ENCODE measurements at places on chromosomes 11 and 22.

GRCh38 chr22:33866511-33866910 lies 53.8 kb downstream of the LARGE1 start:
- no peak for DNase-seq

- no peak for DNase-seq
Observed at GRCh38 chr11:112310848-112311247, 50.2 kb upstream of the PLET1 start.

- DNase-seq = no peak
Observed at GRCh38 chr22:43044290-43044712, 29.4 kb upstream of the PACSIN2 start.

DNA sequence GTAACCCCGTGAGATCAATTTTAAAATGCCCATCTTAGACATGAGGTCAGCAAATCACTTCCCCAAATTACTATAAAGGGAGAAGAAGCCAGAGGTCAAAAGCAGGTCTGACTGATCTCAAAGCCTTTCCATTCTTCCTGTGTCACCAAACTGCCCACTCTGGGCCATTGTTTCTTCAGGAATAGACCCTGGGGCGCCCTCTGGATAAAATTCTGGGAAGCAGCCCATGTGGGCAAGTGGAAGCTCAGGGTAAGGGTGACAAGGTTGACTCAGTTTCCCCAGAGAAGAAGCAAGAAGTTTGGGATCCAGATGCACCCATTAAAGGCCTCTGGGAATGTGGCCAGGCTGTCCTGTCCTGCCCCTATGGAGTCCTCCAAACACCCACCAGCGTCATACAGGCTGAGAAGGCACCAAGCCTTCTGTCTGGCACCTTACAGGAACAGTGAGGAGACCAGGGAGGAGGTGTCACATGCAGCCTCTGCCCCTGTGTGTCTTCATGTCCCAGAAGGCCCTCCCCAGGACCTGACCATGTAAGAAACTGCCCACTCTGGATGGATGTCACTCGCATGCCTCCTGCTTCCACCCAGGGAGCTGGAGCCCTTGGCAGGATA lies 50.1 kb downstream of the CHST1 start:
- DNase-seq = no peak

DNA sequence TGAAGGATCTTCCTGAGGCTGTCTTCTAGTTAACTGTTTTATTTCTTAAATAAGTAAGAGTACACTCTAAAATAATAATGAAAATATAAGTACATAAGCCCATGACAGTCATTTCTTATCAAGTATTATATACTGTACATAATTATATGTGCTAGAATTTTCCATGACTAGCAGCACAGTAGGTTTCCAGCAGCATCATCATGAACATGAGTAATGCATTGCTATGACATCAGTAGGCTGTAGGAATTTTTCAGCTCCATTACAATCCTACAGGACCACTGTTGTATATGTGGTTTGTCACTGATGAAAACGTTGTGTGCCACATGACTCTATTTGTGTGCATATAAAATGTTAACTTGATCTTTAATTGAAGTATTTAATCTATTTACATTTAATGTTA lies 22.0 kb downstream of the ZNF202 start:
- no peak for DNase-seq

DNA sequence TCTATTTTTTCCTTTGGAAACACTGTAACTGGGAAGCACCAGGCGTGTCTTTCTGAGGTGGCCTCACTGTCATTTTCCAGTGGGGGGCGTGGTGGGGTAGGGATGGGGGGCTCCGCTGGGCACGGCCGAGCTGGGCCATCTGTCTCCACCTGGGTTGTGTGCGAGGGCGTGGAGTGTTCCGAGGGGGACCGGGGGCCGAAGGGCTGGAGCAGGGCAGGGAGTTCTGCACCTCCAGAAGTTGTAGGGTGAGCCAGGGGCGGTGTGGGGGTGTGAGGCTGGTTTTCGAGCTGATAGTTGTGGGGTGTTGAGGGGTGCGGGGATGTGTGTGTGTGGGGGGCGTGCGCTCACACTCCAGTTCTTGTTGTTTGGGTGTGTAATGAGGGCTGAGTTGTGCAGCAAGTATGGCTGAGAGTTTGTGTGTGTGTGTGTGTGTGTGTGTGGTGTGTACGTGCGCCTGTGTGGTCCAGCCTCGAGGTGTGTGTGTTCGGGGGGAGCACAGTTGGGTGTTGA lies 10.8 kb downstream of the YPEL4 start:
- DNase-seq = no peak

DNA sequence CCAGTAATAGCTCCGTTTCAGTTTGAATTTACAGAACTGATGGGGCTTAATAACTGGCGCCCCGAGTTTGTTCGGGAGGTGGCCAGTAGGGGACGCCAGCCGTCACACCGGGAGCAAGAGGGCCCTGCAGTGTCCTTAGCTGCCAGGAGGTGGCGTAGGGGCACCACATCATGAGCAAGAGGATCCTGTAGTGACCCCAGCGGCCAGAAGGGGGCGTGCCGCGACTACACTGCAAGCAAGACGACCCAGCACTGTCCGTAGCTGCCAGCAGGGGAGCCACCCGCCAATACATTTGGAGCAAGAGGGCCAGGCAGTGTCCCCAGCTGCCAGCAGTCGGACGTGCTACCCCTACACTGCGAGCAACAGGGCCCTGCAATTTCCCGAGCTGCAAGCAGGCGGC lies 663.7 kb upstream of the B3GAT1 start:
- DNase-seq = peak; percentile 38

- no peak for DNase-seq
Observed at GRCh38 chr11:87443707-87444106, 406.0 kb downstream of the TMEM135 start.

DNA sequence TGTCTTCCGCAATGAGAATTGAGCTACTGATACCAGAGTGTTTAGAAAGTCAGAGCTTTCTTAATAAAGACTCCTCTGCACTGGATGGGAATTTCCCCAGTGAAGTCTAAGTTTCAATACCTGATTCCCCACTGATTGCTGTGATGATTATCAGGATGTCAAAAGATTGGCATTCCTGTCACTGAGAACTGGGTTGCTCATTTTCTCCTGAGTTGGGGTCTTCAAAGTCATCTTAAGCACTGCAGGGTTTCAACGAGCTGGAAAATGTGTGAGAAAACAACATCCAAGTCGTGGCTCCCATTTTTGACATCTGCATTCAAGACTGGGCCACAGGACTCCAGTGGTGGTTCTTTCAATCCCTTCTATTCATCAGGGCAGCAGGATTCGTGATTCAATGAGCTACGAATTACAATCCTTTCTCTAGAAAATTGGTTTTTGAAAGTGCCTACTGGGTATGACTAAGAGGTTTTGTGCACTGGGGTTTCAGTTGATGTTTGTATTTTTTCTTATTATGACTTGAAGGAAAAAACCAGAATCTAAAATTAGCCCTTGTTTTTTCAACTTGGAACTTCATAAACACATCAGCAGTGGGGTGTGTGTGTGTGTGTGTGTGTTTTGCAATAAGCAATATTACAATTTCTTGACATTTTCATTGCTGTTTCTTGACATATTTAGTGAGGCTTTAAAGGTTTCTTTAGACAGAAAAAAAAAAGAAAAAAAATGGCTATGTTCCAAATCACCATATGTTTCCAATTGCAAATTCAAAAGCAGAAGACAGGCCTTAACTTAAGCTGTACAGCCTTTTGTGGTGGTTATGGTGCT lies 233.0 kb downstream of the FAM76B start:
- DNase-seq = no peak

DNA sequence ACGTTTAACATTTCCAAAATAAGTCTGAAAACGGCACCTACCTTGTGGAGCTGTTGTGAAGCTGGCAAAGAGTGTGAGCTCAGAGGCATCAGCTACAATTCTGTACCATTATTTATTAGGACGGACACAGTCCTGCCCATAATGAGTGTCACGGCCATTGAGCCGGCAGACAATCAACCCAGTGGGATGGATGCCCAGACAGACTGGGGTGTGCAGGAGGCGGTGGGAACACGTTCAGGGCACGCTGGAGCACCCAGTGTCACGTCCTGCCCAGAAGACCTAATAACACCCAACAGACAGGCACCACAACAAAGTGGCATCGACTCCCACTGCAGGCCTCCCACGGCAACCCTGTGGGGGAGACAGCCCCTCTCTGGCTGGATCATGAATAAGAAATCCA lies 34.5 kb downstream of the TPST2 start:
- DNase-seq = no peak

- no peak for DNase-seq
Observed at GRCh38 chr11:10719616-10720015, 26.1 kb upstream of the IRAG1 start.

DNA sequence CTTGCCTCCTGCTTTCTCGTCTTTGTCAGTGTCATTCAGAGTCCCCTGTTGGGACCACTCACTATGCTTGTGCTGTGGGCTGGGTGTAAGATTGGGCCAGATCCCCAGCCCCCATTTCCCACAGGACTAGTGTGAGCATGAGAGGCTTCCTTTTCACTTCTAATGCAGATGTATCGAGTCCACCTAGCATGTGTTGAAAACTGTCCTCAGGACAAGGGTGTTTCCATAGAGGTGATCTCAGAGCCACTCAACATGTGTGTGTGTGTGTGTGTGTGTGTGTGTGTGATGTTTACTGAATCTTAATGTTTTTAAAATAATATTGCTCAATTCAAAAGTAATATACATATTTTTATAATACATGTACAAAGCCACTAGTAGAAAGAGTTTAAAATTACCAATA lies 11.4 kb upstream of the CD44 start:
- no peak for DNase-seq

DNA sequence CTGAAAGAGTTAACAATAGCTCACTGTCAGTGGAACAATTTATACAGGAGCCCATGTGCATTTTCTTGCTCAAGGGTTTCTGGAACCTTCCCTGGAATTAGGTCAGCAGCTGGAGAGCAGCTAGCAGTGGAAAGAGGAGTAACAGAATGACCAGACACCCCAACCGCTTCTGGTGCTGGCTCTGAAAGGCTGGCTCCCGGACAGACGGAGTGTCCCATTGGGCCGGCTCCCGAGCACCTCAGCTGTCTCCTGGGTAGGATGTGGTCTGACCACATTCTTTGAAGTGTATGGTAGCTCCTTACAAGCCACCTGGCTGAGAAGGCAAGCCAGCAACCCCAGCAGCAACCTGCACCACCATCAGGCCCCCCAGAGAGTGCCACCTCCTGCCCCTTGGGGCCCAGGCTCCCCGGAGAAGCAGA lies 44.7 kb downstream of the ABTB2 start:
- no peak for DNase-seq

GRCh38 chr11:129974237-129974636 lies 28.4 kb downstream of the PRDM10 start:
- DNase-seq = no peak

DNA sequence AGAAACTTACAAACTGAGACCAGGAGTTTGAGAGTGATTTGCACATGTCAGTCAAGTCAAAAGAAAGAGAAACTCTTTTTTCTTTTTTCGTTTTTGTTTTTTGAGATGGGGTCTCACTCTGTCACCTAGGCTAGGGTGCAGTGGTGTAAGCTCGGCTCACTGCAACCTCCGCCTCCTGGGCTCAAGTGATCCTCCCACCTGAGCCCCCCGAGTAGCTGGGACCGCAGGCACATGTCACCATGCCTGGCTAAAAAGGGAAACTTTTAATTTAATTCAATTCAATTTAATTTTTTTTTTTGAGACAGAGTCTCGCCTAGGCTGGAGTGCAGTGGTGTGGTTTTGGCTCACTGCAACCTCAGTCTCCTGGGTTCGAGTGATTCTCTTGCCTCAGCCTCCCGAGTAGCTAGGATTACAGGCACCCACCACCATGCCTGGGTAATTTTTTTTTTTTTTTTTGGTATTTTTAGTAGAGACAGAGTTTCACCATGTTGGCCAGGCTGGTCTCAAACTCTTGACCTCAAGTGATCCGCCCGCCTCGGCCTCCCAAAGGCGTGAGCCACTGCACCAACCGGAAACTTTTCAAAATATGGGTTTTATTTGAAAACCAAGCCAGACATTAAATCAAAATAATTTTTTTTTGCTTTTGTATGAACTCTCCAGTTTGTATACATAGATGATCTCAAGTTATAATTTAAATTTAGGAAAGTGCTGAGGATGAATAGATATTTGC lies 9.9 kb downstream of the UCP3 start:
- no peak for DNase-seq

GRCh38 chr22:48631288-48631863 lies 1196.3 kb downstream of the BRD1 start:
- DNase-seq = no peak

- DNase-seq = no peak
Observed at GRCh38 chr11:19727246-19727645, 14.6 kb downstream of the NAV2 start.

- no peak for DNase-seq
Observed at GRCh38 chr11:71304491-71304890, 52.1 kb upstream of the SHANK2 start.

- DNase-seq = no peak
Observed at GRCh38 chr11:15551901-15552851, 437.5 kb downstream of the INSC start.

DNA sequence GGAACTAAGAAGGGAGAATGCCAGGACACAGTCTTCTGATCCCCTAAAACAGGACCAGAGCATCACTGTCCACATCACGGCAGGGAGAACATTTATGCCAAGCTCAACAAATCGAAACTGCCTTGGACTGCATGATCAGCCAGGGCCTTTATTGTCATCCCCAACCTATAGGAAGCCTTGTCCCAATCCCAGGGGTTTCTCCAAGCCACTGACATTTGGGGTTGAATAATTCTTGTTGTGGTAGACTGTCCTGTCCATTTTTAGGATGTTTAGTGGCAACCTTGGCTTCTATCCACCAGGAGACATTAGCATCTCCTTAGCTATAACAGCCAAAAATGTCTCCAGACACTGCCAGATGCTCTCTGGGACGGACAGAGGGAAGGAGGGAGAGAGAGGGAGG lies 37.1 kb downstream of the RPL27A start:
- DNase-seq = no peak

DNA sequence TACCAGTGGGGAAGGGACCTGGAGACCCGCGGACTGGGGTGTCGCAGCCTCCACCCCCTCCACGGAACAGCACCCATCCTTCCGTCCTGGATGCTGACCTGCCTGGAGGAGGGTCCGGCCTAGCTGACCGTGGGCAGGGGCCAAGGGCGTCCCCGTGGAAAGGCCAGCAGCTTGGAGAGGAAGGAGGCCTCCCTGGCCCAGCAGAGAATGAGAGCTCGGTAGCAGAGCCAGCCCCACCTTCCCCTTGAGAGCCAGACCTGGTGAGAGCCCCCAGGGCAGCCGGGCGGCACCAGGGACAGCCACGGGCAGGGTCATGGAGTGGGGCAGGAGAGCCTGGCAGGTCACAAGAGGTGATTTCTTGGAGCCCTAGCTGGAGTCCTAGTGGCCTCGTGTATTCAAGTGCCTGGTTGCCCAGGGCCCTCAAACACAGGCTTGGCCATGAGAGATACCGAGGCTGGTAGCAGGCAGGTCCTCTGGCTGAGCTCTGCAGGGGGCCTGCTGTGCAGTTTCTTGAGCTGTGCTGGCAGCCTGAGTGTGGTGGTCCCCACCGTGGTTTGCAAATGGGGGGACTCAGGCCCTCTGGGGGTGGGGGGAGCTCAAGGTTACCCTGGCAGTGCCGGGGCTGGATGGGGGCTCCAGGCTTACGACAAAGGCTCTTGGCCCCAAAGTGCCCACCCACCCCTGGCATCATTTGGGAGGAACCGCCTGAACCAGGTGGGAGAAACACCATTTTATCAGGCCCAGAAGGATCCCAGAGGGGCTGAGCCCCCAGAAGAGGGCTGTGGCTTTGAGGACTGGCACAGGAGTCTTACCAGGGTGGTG lies 7.6 kb downstream of the TSPAN32 start:
- no peak for DNase-seq
